ENCODE measurements at places on chromosomes 16 and 17.

GRCh38 chr16:48383877-48384519 is 1.2 kb downstream of the SIAH1 start:
- DNase-seq: no peak

- no peak for DNase-seq
Observed at GRCh38 chr17:7835814-7836595, 2.0 kb downstream of the KDM6B start.

GRCh38 chr16:68085259-68086071 is at the start of gene NFATC3:
Gene NFATC3, plus strand, starts transcription at chr16:68085370. Its CDS starts 312 bp downstream, at chr16:68085682.
- DNase-seq: peak; percentile 97

- no peak for DNase-seq
Observed at GRCh38 chr16:58741166-58741565, 7.0 kb upstream of the GOT2 start.

GRCh38 chr17:5508810-5509209 is 22.4 kb downstream of the MIS12 start:
- DNase-seq: no peak

- DNase-seq: no peak
Observed at GRCh38 chr17:80919331-80920311, 72.0 kb upstream of the CHMP6 start.

DNA sequence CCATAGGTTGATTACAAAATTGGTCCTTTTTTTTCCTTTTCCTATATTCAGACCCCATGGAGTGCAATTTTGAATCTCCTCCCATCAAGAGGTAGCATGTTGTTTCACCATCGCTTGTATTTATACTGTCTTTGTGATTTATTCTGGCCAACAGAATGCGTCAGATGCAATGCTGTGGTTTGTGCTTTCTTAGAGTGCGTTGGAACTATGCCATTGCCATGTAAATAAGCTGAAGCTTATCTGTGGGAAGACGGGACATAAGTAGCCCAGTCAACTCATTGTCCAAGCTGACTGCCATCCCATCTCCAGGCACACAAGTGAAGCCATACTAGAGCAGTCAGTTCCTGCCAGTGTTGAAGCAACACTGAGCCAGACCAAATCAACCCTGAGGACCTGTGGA is 1339.3 kb upstream of the GOT2 start:
- no peak for DNase-seq

GRCh38 chr17:39187152-39187830 is 10.2 kb downstream of the CACNB1 start:
- DNase-seq: no peak

DNA sequence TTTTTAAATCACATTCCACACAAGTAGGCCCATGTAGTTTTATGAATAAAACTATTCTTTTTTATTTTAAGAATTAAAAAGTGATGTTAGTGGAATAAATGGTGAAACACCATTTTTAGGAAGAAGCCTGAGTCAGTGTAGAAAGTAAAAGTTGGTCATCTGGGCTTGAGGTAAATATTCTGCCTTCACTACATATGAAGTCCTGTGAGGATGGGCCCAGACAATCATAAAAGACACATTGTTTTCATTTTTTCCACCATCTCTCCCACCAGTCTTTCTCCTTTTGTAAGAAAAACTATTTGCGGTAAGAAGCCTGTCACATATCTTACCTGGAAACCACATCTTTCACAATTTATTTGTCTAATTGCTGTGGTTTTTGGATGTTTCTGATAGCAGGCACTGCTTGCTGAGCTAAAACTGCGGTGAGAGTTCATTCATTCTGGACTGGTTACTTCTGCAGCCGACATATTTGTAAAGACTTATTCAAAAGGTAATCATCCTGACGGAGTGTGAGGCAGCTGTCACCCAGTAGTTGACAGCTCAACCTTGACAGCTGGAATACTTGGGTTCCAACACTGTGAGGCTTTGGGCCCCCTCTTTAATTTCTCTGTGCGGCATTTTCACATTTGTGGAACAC is 10.6 kb upstream of the RFFL start:
- no peak for DNase-seq

DNA sequence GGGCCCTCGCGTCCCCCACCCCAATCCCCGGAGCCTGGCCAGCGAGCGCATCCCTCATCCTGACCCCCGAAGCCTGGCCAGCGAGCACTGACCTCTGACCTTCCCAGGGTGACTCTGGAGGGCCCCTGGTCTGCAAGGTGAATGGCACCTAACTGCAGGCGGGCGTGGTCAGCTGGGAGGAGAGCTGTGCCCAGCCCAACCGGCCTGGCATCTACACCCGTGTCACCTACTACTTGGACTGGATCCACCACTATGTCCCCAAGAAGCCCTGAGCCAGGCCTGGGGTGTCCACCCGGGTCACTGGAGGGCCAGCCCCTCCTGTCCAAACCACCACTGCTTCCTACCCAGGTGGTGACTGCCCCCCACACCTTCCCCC is 2.3 kb downstream of the TPSD1 start:
- no peak for DNase-seq

GRCh38 chr16:6146874-6147425 is 1049.4 kb upstream of the EEF2KMT start:
- no peak for DNase-seq

- DNase-seq: no peak
Observed at GRCh38 chr16:19375561-19376158, 42.0 kb upstream of the TMC5 start.

DNA sequence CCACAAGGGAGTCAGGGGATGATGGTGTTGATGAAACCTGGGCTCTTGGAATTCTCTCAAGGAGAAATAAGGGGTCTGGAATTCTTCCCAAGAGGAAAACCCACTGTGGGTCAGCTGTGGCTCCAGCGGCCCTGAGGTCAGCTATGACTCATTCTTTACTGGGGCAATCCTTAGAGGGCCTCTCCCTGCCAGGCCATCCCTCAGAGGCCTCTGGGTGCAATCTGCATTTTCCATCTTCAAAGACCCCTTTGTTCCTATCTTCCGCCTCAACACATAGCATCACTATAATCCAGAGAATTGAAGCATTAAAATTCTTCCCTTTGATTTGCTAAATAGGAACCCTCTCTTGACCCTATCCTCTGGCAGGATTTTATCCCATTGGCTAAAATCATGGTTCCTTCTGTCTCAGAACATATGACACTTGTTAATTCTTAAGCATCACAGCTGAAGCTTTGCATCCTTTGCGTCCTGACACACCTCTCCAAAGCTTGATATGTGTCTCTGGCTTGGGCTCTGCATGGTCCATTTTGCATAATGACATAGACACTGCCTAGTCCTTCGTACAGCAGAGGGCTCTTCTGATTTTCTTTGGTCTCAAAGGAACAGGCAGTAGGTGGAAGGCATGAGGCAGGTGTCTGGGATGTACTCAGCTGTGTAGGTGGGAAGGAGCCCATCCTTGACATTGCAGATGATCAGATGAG is 4.4 kb upstream of the KRT37 start:
- no peak for DNase-seq

DNA sequence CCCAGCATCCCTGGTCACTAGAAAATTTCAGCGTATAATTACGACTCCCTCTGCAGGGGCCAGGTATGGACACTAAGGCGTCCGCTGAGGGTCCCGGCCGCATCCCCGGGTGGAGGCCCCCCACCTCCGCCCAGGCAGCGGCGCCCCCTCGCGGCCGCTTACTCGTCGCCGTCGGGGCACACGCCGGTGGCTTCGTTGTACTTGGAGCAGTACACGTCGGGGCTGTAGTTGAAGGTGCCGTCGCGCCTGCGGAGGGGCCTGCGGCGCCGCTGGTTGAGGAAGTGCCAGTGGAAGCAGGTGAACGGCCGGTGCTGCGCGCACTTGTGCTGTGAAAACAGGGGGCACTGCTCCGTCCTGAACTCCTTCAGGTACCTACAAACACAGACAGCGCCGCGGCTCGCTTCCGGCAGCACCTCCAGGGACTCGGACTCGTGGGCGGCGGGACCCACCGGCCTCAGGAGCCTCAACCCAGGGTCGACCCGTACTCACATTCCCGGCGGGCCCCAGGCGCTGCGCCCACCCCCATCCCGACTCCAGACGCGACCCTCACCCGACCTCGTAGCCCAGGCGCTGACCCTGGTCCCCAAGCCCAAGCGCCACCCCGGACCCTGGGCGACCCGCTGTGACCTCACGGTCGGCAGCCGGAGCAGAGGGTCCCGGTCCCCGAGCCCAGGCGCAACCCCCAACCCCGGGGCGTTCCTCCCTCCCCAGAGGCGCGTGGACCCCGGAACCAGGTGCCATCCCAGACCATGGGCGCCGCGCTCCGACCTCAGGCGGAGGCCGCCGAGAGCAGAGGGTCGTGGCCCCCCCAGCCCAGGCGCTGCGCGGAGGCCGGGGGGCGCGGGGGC is 596 bp downstream of the UNKL start:
- peak; percentile 39 for DNase-seq

DNA sequence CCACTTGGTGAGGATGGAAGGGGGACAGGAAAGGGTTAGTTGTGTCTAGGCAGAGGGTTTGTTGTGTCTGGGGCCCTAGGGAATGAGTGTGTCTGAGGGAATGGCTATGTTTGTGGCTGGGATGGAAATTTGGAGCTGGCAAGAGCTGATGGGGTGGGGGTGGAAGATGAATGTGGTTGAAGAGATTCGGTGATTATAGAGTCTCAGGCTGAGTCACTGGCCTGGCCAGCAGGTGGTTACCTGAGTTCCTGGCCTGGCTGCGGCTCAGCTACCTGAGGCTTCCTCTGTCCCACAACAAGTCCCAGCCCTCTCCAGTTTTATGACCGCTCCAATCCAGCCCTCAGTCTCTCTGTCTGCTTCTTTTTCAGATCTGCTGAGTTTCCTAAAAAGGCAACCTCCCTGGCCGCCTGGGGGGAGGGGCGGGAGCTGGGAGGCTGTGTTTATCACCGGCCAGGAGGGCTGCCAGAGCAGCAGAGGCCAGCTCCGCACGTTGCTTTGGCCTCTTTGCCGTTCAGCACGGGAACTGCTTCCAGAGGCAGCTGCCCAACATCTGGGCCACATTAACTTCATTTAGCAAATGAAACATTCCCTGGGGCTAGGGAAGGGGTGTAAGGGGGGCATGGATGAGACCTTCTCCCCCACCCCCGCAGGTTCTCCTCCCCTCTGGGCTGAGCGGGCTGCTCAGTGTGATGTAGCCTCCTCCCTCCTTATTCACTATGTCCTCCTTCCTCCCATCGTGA is 21.8 kb downstream of the ITGB3 start:
- DNase-seq: no peak

DNA sequence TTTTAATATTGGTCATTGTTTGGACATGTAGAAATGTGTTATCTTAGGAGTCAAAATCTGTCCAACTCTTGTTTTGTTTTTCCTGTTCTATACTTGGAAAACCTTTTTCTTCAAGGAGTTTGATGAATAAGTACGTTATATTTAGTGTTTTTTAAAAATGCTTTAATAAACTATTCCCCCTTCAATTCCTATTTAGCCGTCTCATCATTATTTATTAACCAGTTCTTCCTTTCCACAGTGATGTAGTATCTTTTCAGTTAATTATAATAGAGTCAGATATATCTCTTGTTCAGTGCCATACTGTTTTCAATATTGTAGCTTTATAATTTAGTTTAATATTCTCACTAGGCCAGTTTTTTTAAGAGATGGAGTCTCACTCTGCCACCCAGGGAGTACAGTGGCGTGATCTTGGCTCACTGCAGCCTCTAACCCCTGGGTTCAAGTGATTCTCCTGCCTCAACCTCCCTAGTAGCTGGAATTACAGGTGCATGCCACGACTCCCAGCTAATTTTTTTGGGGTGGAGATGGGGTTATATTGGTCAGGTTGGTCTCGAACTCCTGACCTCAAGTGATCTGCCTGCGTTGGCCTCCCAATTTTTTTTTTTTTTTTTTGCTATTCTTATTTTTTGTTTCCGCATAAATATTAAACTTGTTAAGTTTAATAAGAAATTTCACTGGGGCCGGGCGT is 72.9 kb downstream of the KPNA2 start:
- no peak for DNase-seq

- no peak for DNase-seq
Observed at GRCh38 chr16:2196981-2197511, 641 bp upstream of the CASKIN1 start.

DNA sequence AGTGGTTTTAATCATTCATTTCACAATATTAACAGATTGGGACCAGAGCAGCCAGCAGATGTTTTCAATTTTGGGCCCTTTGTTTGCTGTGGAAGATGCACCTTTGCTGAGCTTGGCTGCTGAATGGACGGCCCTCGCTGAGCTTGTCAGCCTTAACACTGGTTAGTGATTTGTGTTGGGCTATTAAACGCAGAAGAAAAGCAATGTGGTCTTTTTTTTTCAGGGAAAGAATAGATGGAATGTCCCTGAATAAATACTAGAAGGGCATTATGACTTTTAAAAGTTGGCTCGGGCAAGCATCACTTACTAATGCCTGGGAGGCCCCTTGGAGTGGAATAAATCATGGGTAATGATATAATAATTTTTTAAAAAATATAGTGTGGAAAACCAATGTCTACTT is 297.0 kb downstream of the MAP2K6 start:
- no peak for DNase-seq

DNA sequence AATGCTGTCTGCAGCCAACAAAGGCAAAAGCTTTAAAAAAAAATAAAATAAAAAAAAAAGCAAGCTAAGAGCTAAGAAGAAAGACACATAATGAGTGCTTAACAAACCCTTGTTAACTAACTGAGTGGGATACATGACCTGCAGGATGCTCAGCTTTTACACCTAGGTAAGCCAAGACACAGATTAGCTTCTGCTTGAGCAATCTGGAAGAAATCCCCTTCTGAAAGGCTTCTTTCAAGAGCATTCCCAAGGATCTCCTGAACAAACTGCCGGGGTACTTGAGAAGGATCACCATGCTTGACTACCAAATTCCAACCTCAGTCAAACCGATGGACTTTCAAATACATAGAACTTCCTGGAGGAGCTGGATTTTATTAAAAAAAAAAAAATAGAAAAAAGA is 92.9 kb downstream of the SMG6 start:
- no peak for DNase-seq

- no peak for DNase-seq
Observed at GRCh38 chr16:8569650-8570346, 20.5 kb downstream of the TMEM114 start.

DNA sequence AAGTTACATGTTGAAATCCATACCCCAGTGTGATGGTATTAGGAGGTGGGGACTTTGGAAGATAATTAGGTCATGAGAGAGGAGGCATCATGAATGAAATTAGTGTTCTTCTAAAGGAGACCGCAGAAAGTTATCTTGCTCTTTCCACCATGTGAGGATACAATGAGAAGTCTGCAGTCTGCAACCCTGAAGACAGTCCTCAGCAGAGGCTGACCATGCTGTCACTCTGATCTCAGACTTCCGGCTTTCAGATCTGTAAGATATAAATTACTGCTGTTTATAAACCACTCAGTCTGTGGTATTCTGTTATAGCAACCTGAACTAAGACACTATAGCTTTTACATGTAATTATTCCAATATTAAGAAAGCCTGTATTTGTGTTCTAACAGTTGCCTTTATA is 116.7 kb upstream of the CES5A start:
- DNase-seq: no peak

Measured in activated CD4-positive, CD25-positive, alpha-beta regulatory T cell treated with anti-CD3 and anti-CD28 coated beads, Interleukin-2, amount 50 U/mL, for 16 hours (primary cell).